T-helper 17 cell (primary cell): ENCODE measurements at places on chromosomes 4 and X.

GRCh38 chr4:102216666-102217065 is 128.6 kb downstream of the SLC39A8 start:
- peaks cover 48% of the 10 kb centered on the region for H3K27me3 ChIP-seq
- peaks cover 3% of the 10 kb centered on the region for H3K36me3 ChIP-seq
- H3K4me3 ChIP-seq = no peak overlapping the region

DNA sequence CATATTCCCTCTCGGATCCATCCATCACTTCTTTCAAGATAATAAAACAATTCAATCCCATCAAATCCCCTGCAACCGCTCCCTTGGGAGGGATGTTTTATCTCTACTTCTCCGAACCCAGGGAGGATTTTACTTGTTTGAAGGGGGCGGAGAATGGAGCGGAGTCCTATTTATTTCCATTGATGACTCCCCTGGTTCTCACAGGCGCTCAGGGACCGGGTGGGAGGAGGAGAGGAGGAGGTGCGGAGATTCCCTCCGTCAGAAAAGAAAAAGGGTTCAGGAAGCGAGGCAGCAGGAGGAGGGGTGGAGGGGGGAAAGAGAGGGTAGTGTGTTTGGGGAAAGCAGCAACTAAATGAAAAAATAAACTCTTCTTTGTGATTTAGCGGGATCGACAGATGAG is 2.1 kb downstream of the NDNF start:
- peaks cover 5% of the 10 kb centered on the region for H3K36me3 ChIP-seq
- peaks cover 19% of the 10 kb centered on the region for H3K4me1 ChIP-seq
- no peak overlapping the region for H3K27ac ChIP-seq
- H3K4me3 ChIP-seq = peak overlapping the region; percentile 92
- DNase-seq = no peak

GRCh38 chrX:39730662-39731329 is 367.0 kb downstream of the BCOR start:
- peak overlapping the region; percentile 32 for H3K27ac ChIP-seq
- peak; percentile 16 for DNase-seq
- peaks cover 5% of the 10 kb centered on the region for H3K4me1 ChIP-seq

DNA sequence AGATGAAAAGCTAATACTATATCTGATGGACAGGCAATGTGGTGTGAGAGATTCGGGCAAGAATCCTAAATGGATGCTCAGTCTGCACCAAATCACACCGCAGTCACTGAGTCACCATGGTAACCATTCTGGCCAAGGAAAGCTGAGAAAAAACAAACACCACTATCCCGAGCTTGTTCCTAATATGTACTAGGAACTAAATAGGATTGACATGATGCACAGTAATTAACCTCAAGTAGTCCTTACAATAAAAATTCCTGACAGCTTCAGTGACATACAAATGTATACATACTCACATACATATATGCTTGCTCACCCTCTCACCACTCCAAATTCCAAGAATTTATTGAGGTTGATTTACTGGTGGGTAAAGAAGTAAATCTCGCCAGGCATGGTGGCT is 1.1 kb upstream of the RAB40A start:
- DNase-seq = no peak
- H3K36me3 ChIP-seq = no peaks in the 10 kb centered on the region
- no peaks in the 10 kb centered on the region for H3K27me3 ChIP-seq
- H3K4me3 ChIP-seq = no peak overlapping the region
- H3K27ac ChIP-seq = no peak overlapping the region

DNA sequence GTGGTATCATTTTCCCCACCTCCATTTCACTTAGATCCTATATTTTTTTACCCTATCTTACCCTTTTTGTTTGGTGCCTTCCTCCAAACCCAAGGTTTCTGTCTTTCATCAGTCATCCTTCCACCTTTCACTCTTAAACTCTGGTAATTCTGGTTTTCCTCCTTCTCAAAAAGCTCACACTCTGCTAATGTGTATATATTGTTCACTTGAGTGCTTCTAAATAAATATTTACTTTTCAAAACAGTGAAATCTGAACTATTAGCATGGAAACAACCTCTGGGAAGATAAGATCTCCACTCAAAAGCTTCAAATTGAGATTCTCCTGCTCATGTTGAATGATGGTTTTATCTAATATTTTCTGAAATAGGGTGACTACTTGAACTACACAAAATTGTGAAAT is 21.5 kb downstream of the XIAP start:
- no peak for DNase-seq
- H3K4me1 ChIP-seq = peaks cover 3% of the 10 kb centered on the region
- H3K4me3 ChIP-seq = no peak overlapping the region
- H3K36me3 ChIP-seq = no peaks in the 10 kb centered on the region
- H3K27ac ChIP-seq = peak overlapping the region; percentile 21
